ENCODE measurements at places on chromosomes 5 and 9. TPM values are rescaled to one million over a fixed set of nuclear protein-coding genes. Genes with fewer than 3 reads are reported as not detected.
A peak's percentile ranks its signal among the peaks of the same experiment; 100 is the strongest.

DNA sequence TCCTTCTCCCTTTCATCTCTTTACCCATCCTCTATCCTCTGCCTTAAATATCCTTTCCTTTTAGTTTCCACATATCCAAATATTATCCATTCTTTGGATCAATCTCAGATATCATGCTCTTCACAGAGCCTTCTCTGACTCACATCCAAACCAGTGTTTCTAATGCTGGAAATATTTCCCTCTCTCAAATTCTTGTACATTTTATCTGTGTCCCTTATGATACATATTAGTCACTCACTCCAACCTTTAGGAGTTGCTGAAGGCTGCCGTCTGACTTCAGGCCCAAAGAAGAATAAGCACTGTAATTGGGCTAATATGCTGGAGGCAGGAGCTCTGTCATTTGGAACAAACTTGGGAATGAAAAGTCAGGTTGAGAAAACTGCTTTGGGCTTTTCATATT, 156.4 kb upstream of the RUSC2 start:
- no peaks in the 10 kb centered on the region for H3K36me3 ChIP-seq
- no peaks in the 10 kb centered on the region for H3K27me3 ChIP-seq
- no peak overlapping the region for H3K4me3 ChIP-seq
- DNase-seq, result no peak
- H3K4me1 ChIP-seq, result no peaks in the 10 kb centered on the region
- no peak overlapping the region for H3K27ac ChIP-seq

- H3K27ac ChIP-seq, result no peak overlapping the region
- H3K4me3 ChIP-seq, result no peak overlapping the region
- no peaks in the 10 kb centered on the region for H3K4me1 ChIP-seq
- H3K36me3 ChIP-seq, result no peaks in the 10 kb centered on the region
- DNase-seq, result no peak
These were observed 132.8 kb upstream of the CDKN2B start for GRCh38 chr9:22141908-22142307.

DNA sequence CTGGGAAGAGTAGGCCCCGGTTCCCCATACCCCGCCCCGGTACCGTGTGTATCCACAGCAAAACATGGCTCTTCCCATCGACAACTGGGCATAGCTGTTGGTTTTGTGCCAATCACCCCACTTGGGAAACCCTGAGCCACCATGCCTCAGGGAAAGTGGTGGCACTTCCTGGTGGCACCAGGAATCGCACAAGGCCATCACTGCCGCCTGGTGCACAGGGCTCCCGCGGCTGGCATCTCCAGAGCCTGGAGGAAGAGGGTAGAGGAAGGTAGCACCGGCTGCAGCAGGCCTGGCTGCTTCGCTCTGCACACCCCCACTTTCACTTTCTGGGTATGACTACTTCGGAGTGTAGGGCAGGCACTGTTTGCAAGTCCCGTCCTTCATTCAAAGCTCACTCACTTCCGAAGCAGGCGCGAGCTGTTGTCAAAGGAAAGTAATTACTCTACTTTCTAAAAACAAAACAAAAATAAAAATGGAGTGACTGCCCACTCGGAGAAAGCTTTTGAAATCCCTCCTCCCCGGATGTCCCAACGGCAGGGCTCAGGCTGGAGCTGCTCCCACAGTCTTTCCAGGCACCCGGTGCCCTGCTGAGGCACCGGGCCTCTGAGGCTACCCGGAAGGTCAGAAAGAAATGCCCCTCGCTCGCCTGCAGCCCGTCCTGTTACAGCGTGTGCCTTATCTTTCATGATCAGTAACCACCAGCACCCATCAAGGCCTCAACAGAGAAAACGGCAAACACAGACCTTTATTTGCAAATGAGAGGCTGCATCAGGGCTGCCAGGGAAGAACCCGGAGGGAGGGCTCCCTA, 2.0 kb downstream of the BRD3 start:
- peaks cover 34% of the 10 kb centered on the region for H3K4me1 ChIP-seq
- no peak for DNase-seq
- H3K27ac ChIP-seq, result peak overlapping the region; percentile 76
- no peaks in the 10 kb centered on the region for H3K36me3 ChIP-seq
- H3K27me3 ChIP-seq, result peaks cover 21% of the 10 kb centered on the region
- peak overlapping the region; percentile 85 for H3K4me3 ChIP-seq

- no peaks in the 10 kb centered on the region for H3K36me3 ChIP-seq
- H3K4me1 ChIP-seq, result peaks cover 16% of the 10 kb centered on the region
- no peaks in the 10 kb centered on the region for H3K27me3 ChIP-seq
These were observed 465.2 kb upstream of the RGMB start for GRCh38 chr5:98308231-98308630.

- no peaks in the 10 kb centered on the region for H3K27me3 ChIP-seq
- peak overlapping the region; percentile 98 for H3K27ac ChIP-seq
- H3K4me3 ChIP-seq, result peak overlapping the region; percentile 99
- peak; percentile 59 for DNase-seq
- peaks cover 20% of the 10 kb centered on the region for H3K36me3 ChIP-seq
- peaks cover 44% of the 10 kb centered on the region for H3K4me1 ChIP-seq
These were observed 701 bp upstream of the ZNF462 start for GRCh38 chr9:106862110-106862820.

DNA sequence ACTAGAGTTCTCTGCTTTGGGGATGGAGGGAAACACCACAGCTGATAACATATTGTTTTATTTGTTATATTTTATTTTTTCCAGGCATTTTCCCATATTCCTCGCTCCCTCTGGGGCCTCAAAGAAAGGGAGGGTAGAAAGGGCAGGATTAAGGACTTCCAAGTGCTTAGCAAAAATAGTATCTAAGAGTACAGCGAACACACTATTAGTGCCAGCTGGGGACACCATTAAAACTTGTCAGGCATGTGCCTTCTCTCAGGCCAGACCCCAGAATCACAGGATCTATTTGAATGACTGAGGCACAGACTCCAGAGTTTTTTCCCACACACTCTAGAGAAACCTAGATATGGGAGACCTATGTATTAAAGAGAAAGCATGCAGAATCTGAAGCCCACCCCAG, 451.0 kb upstream of the TRPC7 start:
- H3K36me3 ChIP-seq, result no peaks in the 10 kb centered on the region
- no peak overlapping the region for H3K4me3 ChIP-seq
- no peak for DNase-seq
- no peaks in the 10 kb centered on the region for H3K27me3 ChIP-seq
- H3K4me1 ChIP-seq, result no peaks in the 10 kb centered on the region

- H3K27me3 ChIP-seq, result no peaks in the 10 kb centered on the region
- DNase-seq, result no peak
- no peaks in the 10 kb centered on the region for H3K36me3 ChIP-seq
- no peaks in the 10 kb centered on the region for H3K4me1 ChIP-seq
- no peak overlapping the region for H3K4me3 ChIP-seq
These were observed 247.0 kb downstream of the PRELID2 start for GRCh38 chr5:145588113-145588512.

- no peak for DNase-seq
- peaks cover 21% of the 10 kb centered on the region for H3K4me1 ChIP-seq
- H3K27ac ChIP-seq, result no peak overlapping the region
- H3K4me3 ChIP-seq, result no peak overlapping the region
- no peaks in the 10 kb centered on the region for H3K36me3 ChIP-seq
These were observed 320.2 kb downstream of the CTNND2 start for GRCh38 chr5:11584017-11584416.

DNA sequence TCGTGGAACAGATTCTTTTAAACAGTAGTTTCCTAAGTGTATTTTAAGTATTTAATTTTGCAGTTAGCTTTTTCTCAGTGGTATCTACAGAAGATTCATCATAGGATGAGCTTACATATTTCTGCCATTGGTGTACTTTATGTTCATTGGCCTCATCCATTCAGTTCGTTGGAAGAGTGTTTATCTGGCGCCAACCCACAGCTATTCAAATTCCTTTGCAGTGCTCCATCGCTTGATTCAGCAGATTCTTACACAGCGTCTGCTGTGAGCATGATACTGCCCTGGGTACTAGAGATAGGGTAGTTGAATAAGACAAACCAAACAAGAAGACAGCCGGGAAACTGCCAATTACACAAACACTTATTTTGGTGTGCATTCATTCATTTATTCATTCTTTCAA, 55.1 kb downstream of the NUP214 start:
- H3K4me1 ChIP-seq, result no peaks in the 10 kb centered on the region
- DNase-seq, result no peak
- H3K27me3 ChIP-seq, result no peaks in the 10 kb centered on the region
- no peak overlapping the region for H3K27ac ChIP-seq

- H3K4me3 ChIP-seq, result no peak overlapping the region
These were observed 35.8 kb downstream of the CDH6 start for GRCh38 chr5:31229266-31229665.

DNA sequence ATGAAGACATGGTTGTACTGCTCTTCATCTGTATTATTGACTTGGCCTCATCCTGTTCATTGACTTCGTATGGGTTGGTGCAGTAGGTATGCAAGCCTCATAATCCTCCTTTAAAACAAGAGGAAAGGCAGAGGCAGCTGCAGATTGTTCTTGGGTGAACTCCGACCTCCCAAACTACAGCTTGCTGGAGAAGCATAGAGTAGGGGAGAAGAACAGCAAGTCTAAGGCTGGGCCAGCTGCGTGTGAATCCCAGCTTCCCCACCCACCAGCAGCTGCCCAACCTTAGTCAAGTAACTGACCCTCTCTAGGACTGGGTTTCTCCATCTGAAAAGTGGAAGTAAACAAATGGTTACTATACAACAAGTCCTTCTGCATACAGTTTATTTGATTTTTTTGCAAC, 114.5 kb upstream of the WWC1 start:
- H3K4me3 ChIP-seq, result no peak overlapping the region
- H3K27me3 ChIP-seq, result no peaks in the 10 kb centered on the region
- peaks cover 23% of the 10 kb centered on the region for H3K4me1 ChIP-seq
- no peaks in the 10 kb centered on the region for H3K36me3 ChIP-seq
- no peak for DNase-seq
- no peak overlapping the region for H3K27ac ChIP-seq

CCNJL gene
- 31.3 TPM for total RNA-seq

IL5 gene
- total RNA-seq, result not detected

PCDHB10 gene
- total RNA-seq, result 1.7 TPM

ANKRD20A1 gene
- total RNA-seq, result 0.27 TPM

BRD8 gene
- 59.6 TPM for total RNA-seq

DMRT3 gene
- not detected for total RNA-seq

F2RL2 gene
- total RNA-seq, result not detected
